Skeletal muscle tissue (tissue), 5 donors: ENCODE measurements at places on chromosomes 16 and 17. TPM values are rescaled to one million over a fixed set of nuclear protein-coding genes. Genes with fewer than 3 reads are reported as not detected.

The SMYD4 gene
- 8.4 TPM for total RNA-seq

The ANKRD40CL gene
- total RNA-seq: not detected

The EFCAB5 gene
- total RNA-seq: 2.6 TPM

The CRYBA1 gene
- total RNA-seq: not detected

The CCL17 gene
- total RNA-seq: not detected

The PMFBP1 gene
- not detected for total RNA-seq

The CDRT15 gene
- total RNA-seq: not detected
